ENCODE measurements at places on chromosomes 11 and 22. TPM values are rescaled to one million over a fixed set of nuclear protein-coding genes. Genes with fewer than 3 reads are reported as not detected.

GRCh38 chr11:119619665-119620064 is 109.3 kb downstream of the NECTIN1 start:
- DNase-seq: no peak

DNA sequence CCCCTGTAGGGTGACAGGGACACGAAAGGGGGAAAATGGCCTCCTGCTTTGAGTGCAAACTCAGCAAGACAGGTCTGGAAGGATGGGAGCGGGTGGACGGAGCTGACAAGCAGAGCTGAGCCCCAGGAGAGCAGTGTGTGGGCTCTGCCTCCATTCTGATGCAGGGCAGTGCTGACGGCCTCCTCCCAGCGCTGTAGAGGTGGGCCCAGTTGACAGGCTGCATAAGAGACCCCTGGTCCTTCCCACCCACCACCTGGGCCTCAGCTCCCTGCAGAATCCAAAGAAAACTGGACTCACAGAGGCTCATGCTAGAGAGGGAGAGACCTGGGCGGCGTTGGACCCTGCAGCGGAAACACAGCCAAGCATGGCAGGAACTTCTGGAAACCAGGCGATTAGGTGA is 1113.4 kb downstream of the BRD1 start:
- no peak for DNase-seq

GRCh38 chr11:23679041-23679440 is 817.8 kb upstream of the LUZP2 start:
- DNase-seq: no peak

GRCh38 chr22:27179161-27179560 is 521.8 kb downstream of the MIAT start:
- no peak for DNase-seq

GRCh38 chr22:20571078-20571503 is 63.7 kb downstream of the MED15 start:
- DNase-seq: no peak

DNA sequence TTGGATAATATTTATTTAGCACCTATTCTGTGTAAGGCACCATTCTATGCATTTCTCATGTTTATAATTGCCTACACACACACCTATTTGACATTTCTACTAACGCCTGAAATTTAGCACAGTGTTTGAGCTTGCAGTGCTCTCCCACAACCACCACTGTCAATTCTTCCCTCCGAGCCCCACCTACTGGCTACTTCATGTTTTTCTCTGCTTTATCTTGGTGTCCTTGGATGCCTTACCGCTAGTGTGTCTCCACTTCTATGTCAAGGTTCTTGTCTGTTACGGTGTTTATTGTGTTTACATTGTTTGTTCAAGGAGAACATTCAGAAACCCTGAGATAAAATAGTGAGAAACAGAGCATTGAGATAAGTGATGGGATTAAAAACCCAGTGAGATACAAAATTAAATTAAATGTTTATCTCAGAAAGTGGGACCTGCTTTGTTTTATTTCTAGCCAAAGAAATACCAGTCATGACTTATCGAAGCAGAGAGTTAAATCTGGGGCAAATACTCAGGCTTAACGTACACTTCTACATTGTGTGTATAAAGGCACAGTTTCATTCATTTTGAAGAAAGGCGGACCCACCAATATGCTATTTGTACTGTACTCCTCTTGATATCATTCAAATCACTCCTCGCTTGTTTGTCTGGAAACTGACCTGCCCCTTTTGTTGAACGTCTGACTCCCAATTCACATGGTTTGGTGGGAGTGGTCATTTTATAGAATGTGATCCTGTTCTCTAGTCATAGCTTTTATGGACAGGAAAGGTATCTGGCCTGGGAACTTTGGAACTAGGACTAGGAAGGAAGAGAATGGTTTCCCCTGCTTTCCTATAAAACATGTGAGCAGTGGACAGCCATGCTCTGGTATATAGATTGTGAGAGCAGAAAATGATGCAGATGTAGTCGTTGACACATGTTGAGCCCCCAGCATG is 39.2 kb upstream of the SLC36A4 start:
- DNase-seq: peak; percentile 3

DNA sequence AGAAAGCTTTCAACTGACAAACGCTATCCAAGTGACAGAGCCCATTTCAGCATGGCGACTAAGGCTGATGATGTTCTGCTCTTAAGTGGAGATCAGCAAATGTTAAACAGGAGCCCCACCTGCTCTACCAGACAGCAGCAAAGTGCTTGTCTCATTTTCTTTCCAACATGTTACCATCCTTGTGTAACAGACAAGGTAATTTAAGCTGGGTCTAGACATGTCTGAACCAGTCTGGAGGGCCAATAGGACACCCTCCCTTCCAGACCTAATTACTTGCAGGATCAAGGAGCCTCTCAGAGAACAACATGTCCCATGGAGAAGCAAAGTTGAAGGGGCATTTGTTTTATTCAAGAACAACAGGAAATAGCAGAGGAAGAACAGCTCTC is 3.9 kb upstream of the LMO2 start:
- DNase-seq: peak; percentile 17

GRCh38 chr11:23364076-23364475 is 503.8 kb upstream of the CCDC179 start:
- no peak for DNase-seq

- DNase-seq: no peak
Observed at GRCh38 chr11:133782116-133782725, 63.1 kb downstream of the SPATA19 start.

DNA sequence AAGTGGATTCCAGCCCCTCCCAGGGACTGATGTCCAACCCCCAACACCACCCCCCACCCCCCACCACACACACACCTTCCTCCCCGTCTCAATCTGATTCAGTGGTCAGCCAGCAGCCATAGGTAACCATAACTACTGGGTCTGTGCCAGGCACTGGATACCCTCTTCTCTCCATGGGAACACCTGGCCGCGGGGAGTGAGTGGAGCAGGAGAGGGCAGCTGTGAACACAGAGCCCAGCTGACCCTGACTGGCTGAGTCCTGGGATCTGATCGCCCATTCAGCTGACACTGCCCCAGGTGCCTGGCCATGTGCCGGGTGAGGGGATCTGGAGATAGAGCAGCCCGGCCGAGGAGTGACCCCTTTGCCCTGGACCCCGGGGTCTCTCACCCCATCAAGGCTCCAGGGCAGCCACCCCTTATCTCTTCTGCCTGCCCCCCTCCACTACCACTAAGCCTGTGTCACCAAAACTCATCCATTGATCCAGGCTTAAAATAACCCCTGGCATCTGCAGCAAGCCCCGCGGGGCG is 2.6 kb upstream of the SHISA8 start:
- DNase-seq: no peak

GRCh38 chr11:118898400-118899295 is 15.0 kb downstream of the CXCR5 start:
- DNase-seq: no peak

DNA sequence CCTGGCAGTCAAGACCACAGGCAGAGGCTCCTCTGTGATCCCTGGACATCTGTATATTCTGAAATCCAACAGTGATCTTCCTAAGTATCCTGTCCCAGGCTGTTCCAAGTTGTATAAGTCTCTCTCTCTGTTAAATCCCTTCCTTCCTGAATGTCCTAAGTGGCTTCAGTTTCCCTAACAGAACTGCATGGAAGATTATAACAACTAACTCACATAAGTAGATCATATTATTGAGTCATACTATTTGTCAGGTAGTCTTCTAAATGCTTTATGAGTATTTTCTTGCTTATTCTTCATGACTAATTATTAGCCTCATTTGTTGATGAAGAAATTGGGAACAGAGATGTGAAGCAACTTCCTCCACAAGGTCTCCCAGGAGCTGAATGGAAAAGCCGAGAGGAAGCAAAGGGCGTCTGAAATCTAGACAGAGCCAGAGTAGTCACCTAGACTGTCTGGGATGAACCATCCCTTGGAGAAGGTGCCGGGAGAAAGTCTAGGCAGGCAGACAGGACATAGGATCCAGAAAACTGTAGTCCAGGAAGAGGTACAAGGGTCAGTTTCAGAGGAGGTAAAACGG is 93.2 kb upstream of the FAT3 start:
- no peak for DNase-seq

- DNase-seq: no peak
Observed at GRCh38 chr22:34324763-34325162, 404.5 kb upstream of the LARGE1 start.

- peak; percentile 53 for DNase-seq
Observed at GRCh38 chr22:38718414-38718813, 12.7 kb downstream of the GTPBP1 start.

- DNase-seq: no peak
Observed at GRCh38 chr11:47391711-47392432, 13.5 kb upstream of the SPI1 start.

GRCh38 chr11:2211113-2211971 is 39.7 kb upstream of the TH start:
- DNase-seq: no peak

DNA sequence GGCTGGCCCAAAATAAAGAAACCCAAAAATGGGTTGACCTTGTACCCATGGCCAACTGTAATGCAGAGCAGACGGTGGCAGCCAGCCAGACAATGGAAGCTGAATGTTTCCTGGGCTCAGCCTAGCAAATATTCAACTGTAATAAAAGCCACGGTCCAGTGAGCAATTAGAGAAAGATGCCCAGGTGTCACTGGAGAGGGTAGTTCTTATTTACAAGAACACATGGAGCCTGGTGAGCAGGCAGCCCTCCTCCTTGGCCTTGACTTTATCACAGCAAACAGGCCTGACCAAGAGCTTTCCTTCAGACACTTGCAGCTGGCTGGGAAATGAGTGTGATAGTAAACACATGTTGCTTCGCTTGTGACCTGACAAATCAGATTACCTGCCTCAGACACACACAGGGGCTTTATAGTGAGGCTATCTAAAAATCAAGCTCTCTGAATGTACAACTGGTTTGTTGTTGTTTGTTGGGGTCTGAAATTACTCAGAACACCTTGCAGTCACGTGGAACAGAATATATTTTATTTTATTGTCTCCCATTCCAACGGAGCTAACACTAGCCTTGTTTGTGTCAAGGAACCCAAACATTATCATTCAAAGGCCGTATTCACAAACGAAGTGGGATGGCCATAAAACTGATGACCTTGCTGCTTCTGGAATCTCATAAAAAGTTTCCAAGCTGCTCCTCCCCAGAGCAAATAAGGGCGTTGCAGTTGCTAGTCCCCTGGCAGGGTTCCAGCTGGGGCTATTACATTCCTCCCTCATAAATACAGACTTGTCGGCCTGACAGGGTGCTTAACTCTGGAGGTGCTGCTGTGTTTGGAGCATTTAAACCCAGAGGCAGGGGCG is 161.1 kb downstream of the BBOX1 start:
- no peak for DNase-seq

DNA sequence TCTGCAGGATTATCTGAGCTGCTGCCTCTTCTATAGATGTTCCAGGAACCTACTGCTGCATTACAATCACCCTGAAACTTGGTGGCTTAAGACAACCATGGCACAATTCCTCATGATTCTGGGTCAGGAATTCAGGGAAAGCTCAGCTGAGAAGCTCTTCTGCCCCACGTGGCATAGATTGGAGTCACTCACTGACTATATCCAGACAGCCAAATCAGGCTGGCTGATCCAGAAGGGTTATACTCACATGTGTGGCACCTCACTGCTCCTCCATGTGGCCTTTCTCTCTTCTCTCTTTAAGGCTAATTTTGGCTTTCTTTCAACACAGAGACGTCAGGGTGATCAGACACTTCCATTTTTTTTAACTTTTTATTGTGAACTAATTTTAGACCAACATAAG is 125.5 kb downstream of the BBOX1 start:
- DNase-seq: no peak

DNA sequence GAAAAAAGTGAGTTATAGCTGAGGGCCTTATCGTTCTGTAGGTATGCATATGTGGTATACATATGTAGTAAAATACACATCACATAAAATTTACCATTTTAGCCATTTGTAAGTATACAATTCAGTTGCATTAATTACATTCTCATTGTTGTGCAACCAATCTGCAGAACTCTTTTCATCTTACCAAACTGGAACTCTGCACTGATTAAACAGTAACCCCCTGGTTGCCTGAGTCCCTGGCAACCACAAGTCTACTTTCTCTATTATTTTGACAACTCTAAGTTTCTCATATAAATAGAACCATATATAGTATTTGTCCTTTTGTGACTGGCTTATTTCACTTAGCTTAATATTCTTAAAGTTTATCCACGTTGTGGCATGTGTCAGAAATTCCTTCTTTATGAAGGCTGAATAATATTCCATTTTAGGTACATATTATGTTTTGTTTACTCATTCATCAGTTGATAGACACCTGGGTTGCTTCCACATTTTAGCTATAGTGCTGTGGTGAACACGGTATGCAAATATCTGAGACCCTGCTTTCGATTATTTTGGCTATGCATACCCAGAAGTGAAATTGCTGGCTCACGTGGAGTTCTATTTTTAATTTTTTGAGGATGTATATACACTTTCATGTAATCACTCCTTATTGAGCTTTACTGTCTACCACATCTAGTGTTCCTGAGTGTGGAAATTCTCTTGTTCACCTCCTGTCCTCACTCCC is 1.6 kb upstream of the DDX10 start:
- DNase-seq: no peak

- DNase-seq: peak; percentile 86
Observed at GRCh38 chr11:61695917-61696316, 15.7 kb downstream of the DAGLA start.

DNA sequence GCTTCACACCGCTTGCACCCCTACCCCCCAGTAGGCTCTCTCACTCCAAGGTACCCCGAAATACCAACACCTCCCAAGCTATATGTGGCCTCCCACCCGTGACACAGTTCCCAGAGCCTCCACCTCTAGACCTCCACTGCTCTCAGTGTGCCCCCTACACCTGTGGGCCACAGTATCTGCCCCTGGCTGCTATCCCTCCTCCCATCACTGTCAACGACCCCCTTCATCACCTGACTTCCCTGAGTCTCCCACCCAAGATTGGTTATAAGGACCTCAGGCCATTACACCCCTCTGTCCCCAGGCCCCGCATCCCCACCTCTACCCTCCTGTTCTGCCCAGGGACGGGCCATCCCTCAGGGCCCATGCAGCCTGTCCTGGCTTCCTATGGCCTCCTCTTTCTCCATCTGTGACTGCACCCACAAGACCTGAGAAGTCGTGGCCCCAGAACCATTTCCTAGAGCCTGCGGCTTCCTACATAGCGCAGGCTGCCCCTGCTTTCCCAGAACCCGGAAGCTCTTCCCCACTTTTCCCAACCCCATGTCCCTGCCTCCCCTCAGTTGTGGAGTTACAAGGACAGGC is 734 bp downstream of the ACR start:
- DNase-seq: no peak

Gene TBCEL
- total RNA-seq: 19.3 TPM

Gene SPA17
- total RNA-seq: 3.5 TPM

Gene KIF18A
- total RNA-seq: 8.7 TPM

Gene DEAF1
- total RNA-seq: 30.9 TPM

Gene B3GAT1
- total RNA-seq: not detected

Gene EEF1G
- total RNA-seq: 1,142 TPM

Gene MMP11
- total RNA-seq: 6.8 TPM

Gene APOL5
- not detected for total RNA-seq

Gene SEC14L2
- total RNA-seq: 11.7 TPM

All from dermis microvascular lymphatic vessel endothelial cell (primary cell).